AML-193 (cell line): ENCODE measurements at places on chromosomes 5 and 9.

DNA sequence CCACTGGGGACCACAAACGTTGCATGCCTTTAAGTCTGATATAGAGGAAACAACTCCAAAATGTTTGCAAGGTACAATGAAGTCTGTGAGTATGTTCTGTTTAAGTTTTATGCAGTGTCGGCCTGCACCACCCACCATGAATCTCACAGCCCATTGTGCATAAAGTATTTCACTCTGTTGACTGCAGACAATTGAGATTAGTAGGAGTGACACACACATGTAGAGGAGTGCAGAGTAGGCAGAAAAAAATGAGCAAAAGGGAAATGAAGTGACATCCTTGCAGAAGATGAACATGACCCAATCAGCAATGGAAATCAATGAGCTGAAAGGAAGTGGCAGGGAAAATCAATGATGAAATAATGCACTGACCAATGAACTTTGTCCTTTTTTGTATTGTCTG, 315.6 kb upstream of the PTPRD start:
- no peak for DNase-seq

GRCh38 chr9:4168526-4168925, 131.3 kb downstream of the GLIS3 start:
- no peak for DNase-seq

GRCh38 chr9:96150324-96151227, 151.4 kb downstream of the HSD17B3 start:
- DNase-seq = peak; percentile 44

DNA sequence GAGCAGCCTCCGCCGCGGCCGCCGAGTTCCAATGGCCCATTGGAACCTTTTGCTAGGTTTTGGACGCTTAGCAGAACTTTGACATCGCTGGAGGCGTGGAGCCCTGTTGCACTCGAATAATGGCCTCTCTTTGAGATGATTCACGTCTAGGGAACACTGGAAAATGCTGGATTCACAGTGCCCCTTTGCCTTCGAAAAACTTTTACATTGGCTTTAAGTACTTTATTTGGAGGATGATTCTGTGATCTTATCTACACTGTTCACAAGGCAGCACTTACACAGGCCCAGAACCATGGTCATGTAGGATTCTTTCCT, 536 bp upstream of the PPIC start:
- DNase-seq = no peak

DNA sequence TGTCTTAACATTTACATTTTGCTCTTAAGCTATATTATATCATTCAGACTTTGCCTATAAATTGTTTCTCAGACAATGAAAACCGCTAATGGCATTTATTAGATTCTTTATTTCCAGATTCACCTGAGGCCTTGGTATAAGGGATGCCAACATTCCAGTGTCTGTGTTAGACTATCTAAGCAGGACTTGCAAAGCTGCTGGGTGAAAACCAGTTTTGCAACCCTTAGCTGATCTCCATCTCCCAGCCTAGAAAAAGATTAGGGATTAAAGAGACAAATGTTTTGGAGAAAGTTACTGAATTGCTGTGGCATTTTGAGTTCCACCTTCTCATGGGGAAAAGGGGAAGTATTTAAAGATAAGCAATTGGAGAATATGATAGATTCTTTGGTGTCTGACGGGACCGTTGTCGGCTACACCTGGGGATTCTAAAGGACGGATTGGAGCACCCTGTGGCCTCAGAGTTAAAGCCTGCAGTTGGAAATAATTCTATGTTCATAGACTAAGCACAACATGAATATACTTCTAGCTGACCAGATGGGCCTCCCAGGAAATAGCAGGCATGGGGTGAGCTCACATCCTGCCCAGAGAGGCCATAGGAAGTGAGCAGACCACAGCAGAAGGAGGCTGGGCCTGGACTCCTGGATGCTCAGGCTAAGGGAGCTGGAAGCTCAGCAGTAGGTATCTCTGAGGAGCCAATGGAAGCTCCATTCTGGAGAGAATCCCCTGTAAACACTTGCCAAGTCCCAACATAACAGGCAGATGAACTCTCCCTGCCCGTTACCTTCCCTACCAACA, 21.8 kb downstream of the ENTREP1 start:
- no peak for DNase-seq

DNA sequence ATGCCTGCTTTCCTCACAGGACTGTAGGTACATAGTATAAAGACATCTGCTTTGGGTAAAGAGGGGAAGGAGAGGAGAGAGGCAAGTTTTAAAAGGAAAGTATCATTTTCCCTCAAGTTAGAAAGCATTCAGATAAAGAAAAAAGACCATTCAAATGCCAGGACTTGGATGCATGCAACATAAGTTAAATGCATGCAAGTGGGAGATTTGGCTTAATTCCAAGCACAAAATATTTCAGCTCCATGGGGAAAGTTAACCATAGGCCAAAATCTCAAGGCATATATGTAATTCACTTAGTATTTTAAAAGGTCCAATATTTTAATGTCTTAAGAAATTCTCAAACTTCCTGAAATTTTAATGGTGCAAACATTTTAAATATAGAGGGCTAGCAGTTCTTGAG, 36.4 kb downstream of the POU5F2 start:
- no peak for DNase-seq

GRCh38 chr5:21910731-21911130, 942.4 kb downstream of the CDH12 start:
- no peak for DNase-seq

DNA sequence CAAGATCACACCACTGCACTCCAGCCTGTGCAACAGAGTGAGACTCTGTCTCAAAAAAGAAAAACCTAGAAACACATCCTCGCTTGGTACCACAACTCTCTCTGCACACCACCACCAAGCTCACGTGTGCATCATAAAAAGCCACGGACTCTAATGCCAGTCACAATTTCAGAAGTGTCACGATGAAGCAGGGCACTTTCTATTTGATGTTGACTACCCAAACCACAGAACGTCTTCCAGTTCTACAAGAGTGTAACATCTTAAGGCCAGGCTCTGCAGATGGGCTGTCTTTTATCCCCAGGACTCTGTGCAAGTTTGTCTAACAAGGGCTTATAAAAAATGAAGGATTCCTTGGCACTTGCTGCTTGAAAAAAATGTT, 22.9 kb downstream of the GFPT2 start:
- DNase-seq = no peak

DNA sequence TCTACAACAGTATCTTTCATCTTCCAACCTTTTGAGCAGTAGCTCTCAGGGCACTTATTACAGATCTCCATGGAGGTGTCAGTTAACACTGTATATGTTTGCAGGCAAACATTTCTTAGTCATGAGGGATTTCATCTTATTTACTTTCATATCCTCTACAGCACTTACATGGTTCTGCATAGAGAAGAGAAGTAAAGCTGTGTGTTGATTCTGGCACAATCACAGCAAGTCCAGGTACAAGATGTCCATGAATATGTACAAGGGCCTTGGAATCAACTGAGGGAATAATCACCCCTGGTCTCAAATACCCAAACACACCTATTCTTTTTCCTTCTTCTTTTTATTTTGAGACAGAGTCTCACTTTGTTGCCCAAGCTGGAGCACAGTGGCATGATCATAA, 142.0 kb upstream of the TRPM3 start:
- DNase-seq = no peak

- no peak for DNase-seq
These were observed 91.3 kb downstream of the CAMSAP1 start for GRCh38 chr9:135815830-135816650.

- DNase-seq = no peak
These were observed 180.6 kb downstream of the COMMD10 start for GRCh38 chr5:116265471-116265870.

GRCh38 chr5:80959768-80960442, at the start of gene RASGRF2:
RASGRF2 (plus strand) TSS chr5:80960363; CDS start chr5:80960739, 376 bp downstream.
- DNase-seq = no peak

- DNase-seq = no peak
These were observed 201.6 kb upstream of the PAPPA start for GRCh38 chr9:115951977-115952376.

DNA sequence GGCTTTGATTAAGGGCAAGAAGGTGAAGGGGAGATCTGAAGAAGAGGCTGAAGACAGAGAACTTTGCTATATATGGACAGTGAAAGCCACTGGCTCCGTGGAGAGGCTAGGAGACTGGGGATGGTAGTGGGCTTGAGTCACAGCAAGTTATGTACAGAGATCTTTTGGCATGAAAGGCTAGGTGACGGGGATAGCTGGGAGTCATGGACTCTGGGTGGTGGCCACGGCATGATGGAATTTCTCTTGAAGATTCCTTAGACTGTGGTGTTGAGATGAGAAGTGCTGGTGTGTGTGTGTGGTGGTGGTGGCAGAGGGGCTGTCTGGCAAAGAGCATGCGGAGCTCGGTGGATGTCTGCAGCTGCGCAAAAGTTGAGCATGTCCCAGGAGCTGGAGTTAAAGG, 120.6 kb upstream of the STC2 start:
- DNase-seq = no peak

GRCh38 chr5:21121213-21121612, 1133.2 kb upstream of the CDH18 start:
- no peak for DNase-seq

DNA sequence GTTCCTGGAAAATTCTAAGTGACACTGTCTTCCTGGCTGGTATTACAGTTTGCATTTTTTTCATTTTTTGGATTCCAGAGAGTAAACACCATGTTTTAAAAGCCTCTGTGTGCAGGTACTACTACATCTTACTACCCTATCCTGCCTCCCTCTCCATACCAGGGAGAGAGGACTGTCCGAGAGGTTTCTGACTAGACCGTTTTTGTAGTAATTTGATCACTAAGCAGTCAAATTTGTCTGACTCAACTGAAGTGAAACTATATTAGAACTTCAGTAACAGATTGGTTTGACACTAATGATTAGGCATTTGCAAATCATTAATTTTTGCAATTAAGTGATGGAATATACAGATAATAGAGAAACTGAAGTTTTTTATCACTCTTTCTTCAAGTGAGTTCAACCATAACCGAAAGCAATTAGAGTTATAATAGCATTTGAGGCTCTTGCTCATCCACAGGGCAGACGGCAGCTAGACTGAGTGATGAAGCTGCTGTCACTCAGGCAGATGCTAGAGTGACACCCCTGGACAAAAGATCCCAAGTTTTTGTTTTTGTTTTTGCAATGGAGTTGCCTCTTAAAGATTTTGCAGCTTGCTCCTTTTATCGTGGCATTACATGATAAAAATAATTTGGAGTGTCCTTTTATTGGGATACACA, 44.3 kb downstream of the SMARCA2 start:
- no peak for DNase-seq
